ENCODE measurements at places on chromosomes 11 and 22.

DNA sequence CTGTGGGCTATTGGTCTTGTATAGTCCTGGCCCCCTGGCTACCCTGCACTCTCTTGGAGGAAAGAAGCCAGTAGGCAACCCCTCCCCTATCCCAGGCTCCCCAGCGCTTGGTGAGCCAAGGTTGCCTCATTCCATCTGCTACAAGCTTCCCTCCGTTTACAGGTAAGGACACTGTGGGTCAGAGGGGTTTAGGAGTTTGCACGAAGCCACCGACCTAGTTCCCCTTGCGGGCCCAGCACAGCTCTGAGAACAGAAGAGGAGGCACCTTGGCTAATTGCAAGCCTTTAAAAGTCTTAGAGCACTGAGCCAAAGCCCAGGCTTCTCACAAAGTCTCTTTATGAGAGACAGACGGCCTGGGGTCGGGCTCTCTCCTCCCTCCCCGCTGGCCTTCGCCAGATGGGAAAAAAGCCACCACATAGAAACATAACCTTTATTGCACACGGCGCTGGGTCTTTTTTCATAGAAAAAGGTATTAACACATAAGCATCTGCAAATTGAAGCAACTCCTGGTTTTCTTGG, 99.8 kb downstream of the CEP164 start:
- no peak for DNase-seq

DNA sequence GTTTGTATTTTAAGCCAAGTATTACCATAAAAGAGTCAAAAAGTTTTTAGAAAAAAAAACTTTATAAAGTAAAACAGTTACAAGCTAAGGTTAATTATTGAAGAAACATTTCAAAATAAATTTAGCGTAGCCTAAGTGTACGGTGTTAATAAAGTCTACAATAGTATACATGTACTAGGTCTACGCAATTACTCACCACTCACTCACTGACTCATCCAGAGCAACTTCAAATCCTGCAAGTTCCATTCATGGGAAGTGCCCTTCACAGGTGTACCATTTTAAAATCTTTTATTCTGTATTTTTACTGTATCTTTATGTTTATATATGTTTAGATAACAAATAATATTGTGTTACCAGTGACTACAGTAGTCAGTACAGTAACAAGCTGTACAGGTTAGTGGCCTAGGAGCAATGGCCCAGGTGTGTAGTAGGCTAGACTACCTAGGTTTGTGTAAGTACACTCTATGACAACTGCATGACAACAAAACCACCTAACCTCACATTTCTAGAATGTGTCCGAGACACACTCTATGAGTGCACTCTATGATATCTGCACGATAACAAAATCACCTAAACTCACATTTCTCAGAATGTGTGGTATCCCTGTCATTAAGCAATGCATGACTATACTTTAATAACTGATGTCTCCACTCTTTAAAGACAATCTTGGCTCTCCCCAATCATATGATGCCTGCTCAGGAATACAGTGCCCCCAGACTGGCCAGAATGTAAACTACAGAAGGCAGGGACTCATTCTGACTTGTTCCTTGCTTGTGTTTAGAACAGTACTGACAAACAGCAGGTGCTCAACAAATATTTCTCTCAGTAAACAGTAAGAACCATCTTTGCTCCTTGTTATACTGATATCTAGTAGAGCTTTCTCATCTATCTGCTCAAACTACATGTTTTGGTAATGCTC, 21.2 kb downstream of the KMT5B start:
- no peak for DNase-seq

GRCh38 chr11:44623731-44624491, 58.4 kb downstream of the CD82 start:
- no peak for DNase-seq

GRCh38 chr22:37843741-37844089, 419 bp downstream of the ANKRD54 start:
- DNase-seq: peak; percentile 24

DNA sequence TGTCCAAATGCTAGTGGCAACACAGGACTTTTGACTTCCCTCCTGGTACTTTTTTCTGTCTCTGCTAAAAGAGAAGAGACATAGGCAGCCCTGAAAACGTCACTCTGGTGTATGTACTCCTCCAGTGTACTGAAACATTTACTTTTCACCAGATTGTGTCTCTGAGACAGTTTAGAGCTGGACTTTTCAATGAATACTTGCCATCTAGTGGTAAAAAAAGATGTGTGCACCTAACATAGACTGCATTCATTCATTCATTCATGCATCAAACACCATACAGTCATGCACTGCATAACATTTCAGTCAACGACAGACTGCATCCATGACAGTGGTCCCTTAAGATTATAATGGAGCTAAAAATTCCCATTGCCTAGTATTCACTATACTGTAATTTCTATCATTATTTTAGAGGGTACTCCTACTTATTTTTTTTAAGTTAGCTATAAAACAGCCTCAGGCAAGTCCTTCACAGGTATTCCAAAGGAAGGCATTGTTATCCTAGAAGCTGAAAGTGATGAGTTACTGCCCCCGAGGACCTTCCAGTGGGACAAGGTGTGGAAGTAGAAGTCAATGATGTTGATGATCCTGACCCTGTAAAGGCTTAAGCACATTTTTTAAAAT, 186.2 kb downstream of the SPON1 start:
- DNase-seq: no peak

- no peak for DNase-seq
These were observed 485.8 kb upstream of the CADM1 start for GRCh38 chr11:115990004-115990447.

GRCh38 chr11:16969010-16969999, 44.9 kb downstream of the PLEKHA7 start:
- DNase-seq: no peak

DNA sequence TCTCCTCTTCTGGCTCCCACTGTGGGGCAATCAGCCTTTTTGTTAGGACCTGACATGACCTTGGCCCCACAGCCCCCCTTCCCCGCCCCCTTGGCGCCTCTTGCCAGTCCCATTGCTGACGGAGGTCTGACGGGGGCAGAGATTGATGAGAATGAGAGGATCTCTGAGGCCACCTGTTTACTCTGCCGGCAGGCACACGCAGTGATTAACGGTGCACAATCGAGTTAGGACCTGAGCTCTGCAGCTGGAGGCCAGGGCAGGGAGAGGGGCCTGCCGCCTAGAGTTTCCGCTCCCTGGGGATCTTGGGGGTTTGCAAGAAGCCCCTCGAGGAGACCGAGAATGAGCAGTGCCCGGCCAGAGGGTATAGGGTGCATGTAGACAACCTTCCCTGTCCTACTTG, 6.8 kb upstream of the CHRM1 start:
- DNase-seq: no peak

DNA sequence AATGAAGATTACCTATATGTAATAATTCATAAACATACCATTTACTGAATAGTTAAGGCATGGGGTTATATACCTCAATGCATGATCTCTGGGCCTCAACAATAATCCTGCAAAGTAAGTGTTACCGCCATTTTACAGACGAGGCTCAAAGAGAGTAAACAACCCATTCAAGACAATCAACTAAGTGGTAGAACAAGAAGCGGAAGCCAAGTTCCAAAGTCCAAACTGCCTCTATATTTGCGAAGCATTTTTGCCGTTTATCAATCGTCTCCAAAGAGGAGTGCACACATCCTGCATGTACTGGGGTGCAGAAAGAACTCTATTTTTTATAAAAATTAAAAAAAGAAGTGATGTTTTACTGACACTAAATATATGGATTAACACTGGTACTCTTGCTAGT, 27.5 kb upstream of the P4HA3 start:
- DNase-seq: no peak

DNA sequence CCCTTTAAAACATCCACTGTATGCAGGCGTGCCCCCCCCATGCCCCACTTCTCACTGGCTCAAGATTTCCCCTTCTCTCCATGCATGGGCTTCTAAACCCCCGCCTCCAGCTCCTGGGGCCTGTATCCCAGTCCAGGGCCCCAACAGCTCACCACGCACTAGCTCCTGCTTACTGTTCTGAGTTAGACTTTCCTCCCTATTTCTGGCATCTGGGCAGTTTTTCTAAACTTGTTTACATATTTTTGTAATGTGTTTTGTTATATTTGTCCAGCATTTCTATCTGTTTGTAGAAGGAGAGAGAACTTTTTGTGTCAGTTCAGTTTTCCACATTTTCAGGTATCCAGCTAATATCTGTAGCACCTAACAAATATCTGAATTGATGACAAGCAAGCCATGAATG, 178.5 kb downstream of the SPON1 start:
- DNase-seq: no peak
